Renal cortex interstitium (tissue), 15 donors: ENCODE measurements at places on chromosomes 2 and 18.

DNA sequence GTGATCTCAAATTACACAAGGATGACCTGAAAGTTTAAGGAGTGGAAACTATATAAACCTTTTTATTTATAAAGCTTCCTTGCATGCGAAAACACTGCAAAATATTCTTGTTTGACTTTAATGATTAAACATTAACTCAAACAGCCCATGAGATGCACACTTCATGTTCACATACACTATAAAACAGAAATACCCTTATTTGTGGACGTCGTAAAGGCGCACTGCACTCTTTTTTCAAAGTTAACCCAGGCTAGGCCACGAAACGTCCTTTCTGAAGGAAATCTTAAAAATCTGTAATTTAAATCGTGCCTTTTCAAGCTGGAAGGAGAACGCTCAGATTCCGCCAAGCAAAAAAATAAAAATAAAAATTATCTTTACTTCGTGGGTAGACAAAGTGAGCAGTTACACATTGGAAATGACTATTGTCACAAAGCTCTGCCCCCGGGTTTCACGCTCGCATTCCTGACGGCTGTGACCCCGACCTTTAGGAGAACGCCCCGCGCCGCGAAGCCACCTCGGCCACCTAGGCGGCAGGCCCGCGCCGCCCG lies 728 bp downstream of the FAM168B start:
- no peak for DNase-seq

DNA sequence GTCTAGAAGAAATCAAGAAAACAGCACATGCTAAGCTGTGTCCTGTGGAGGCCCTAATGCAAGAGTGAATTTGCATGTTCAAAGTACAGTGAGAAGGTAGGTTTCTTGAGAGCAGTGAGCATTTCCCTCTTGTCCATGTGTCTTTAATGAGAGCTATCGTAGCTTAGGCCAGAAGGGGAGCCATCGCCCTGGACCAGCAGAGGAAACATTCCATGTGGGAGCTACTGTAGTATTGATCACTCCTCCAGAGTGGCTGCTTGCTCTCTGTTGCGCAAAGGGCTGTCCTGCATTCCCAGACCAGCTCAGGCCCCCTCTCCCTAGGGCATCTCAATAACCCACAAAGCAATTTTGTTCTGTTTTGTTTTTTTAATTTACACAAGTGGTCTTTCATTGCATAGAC lies 950.1 kb downstream of the CNTNAP5 start:
- DNase-seq, result no peak

DNA sequence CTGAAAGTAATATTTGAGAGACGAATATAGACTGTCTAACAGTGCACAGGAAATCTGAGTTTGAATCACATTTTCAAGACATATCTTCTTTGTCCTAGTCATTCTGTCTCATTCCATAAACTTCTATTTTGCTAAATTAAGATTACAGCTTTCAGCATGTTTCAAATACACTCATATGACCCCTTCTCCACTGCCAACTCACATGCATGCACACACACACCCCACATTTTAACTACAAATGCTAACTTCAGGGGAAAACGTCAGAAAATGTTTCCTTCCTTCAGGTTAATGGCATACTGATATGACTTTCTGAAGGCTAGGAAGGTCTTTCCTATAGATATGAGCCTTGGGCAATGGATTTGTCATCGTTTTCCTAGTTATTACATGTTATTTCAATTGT lies 373.7 kb downstream of the RBM43 start:
- DNase-seq, result no peak

- DNase-seq, result no peak
Observed at GRCh38 chr2:216004697-216005283, 8.6 kb downstream of the MREG start.

DNA sequence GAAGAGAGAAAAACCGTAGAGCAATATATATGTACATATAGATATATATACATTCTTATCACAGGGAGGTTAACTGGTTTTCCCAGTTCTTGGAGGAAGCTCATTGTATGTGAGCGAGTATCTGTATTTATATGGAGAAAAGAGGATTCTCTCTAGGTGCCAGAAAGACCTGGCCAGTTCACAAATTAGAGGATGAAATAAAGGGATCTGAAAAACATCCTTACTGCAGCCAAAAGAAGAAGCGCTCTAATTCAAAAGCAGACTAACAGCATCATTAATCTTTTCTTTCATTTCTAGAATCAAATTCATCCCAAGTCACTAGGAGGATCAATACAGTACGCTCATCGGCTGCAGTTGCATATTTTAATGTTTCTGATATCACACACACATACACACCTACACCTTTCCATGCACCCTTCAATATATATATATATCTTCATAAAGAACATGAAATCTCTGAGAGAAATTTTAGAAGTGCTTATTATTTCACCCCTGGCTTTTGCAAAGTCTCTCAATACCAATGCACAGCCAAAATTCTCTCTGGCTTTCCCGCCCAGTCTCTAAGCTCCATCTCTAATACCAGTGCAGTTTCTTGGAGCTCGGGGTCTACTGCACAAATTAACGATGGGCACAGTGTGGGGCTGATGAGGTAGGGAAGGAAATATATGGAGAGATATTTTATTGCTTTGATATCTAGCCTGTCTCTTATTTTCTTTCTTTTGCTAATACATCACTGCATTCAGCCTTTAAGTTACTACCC lies 731 bp downstream of the NRXN1 start:
- no peak for DNase-seq

DNA sequence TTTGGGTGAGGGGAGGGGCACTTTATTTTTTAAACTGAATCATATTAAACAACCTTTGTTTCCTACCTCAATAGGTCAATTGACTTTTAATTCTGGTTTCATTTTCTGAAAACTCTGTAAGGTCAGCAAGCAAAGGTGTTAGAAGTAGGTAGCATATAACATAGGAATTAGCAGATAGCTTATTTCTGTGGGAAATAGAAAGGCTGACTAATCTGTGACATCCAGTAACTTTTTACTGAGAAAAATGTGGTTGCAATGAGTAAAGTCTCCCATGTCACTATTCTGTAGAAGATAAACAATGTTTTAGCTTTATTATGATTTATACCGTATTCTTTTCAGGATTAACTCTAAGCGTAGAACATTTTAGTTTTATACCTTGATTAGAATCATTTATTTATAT lies 240.4 kb downstream of the PLCL1 start:
- no peak for DNase-seq

DNA sequence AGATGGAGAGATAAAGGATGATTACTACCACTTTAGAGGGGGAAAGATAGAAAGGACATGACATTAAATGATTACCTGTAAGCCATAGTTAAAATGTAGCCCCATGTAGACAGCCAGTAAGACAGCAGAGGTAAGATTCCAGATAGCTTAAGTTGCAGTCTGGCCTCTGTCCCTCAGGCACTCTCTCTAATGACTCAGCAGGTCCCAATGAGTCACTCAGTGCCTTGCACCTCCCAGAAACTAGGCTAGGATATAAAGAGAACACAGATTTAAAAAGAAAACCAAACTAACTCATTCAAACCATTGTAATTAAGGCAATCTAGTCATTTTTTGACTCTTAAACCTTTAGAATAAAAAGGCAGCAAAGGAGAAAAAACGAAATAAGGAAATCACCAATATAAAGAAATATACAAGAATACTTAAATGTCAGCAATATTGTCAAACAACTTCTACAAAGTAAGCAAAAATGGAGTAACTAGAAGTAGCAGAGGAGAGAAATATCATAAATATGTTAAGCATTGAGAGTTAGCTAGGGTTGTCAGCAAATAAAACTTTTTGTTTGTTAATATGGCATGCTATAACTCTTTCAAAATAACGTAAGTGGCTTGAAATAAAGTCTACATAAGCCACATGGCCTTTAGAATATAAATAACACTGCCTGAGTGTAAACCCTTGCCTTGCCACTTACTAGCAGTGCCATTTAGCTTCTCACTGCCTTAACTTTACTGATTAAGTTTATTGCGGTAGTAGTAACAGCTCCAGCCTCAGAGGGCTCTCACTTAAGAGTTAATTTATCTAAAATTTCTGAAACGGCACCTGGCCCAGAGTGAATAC lies 48.5 kb downstream of the SOCS6 start:
- no peak for DNase-seq

DNA sequence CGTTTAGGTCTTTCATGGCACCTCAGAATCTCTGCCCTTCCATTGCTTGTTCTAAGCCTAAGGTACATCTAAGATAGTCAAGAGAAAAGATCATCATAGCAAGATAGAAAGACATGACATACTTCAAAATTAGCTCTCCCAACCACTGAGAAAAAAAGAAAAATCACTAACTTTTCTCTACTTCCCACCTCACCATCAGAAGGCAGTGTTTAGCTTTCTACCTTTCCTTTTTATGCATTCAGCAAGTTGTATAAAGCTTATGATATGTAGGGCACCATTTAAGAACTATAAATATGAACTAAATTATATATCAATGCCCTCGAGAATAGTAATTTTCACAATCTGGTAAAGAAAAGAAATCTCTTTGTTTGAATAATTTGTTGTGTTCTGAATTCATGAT lies 331.8 kb upstream of the VWC2L start:
- DNase-seq, result no peak

- DNase-seq, result no peak
Observed at GRCh38 chr2:221571551-221572218, 419 bp downstream of the EPHA4 start.

- DNase-seq, result no peak
Observed at GRCh38 chr2:45047301-45047700, 38.0 kb upstream of the SIX2 start.

DNA sequence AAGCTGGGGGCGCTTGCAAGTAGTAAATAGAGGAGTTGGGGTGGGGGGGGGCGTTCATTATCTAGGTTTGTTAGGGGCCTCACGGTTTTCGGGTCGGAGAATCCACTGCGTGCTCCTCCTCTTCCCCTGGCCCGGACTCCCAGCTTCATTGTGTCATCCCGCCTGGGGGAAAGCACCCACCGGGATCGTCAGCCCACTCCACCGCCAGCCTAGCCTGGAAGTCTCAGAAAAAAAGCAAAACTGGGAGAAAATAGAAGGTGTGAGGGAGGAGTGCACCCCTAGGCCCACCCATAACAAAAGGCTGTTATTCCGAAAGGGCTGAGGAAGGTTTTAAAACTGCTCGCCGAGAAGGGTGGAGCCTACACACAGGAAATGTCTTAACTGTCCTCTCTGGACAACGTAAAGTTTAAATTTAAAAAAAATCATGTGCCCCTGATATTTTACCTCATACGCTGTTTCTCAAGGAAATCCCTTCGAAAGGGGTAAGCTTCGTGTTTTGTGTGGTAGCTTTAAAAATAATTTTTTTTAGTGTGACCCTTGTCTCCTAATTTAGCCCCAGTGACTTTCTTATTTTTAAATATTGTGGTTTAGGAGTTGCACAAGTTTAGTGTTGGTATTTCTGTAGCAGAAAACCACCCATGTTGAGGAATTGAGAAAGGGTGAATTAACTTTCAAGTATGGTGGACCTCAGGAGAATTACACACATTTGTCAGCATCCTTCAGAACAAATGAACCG lies 104.2 kb downstream of the SPTBN1 start:
- no peak for DNase-seq

GRCh38 chr2:191155608-191156071 lies 4.8 kb upstream of the STAT4 start:
- no peak for DNase-seq

DNA sequence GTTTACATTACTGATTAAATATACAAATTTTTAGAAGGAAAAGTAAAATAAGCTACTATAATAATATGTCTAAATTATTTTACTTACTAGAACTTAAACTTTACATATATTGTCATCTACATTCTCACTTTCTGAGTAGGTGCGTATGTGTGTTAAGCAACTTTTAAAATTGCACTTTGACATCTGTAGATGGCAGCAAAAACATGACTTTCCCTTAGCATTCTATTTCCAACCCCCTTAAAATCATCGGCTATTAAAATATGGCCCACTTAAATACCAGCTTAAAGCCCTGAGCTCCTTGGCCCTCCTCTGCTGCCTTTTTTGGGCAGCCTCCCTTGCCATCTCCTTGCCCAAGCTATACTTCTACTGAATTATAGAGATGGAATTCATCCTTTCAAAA lies 78.0 kb downstream of the UPP2 start:
- DNase-seq, result no peak

GRCh38 chr2:177816766-177817165 lies 255.8 kb downstream of the PDE11A start:
- DNase-seq, result no peak

DNA sequence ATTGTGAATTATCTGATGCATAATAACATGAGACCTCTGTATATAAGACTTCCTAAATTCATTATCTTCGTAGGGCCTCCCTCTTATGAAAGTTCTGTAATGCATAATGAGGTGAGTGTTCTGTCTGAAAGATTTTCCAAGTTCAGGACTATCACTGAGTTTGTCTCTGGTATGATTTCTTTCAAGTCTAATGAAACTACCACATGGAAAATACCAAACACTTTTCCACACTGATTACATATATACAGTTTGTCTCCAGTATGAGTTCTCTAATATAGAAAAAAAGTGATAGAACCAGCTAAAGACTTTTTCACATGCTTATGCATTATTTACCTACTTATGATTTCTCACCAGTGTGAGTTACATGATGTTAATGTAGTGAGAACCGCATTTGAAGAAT lies 34.7 kb downstream of the CTNNA2 start:
- no peak for DNase-seq
